ENCODE measurements at places on chromosomes 3 and 15.
A peak's percentile ranks its signal among the peaks of the same experiment; 100 is the strongest.

GRCh38 chr15:100125401-100126191 is 216.2 kb downstream of the ADAMTS17 start:
- DNase-seq = no peak

DNA sequence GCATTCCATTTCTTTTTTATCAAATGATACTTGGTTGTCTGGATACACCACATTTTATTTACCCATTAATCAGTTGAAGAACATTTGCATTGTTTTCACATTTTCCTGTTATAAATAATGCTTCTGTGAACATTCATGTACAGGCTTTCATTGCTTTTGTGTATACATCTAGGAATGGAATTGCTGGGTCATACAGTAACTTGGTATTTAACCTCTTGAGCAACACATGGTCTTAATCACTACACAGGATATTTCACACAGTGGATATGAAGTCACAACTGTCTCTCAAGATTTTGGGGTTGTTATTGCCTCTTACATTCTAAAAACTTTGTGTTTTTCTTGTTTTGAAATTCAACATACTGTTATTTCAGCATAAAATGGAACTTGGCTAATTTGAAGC is 48.2 kb downstream of the C3orf85 start:
- no peak for DNase-seq

GRCh38 chr3:193023218-193023617 is 105.6 kb upstream of the MB21D2 start:
- no peak for DNase-seq

DNA sequence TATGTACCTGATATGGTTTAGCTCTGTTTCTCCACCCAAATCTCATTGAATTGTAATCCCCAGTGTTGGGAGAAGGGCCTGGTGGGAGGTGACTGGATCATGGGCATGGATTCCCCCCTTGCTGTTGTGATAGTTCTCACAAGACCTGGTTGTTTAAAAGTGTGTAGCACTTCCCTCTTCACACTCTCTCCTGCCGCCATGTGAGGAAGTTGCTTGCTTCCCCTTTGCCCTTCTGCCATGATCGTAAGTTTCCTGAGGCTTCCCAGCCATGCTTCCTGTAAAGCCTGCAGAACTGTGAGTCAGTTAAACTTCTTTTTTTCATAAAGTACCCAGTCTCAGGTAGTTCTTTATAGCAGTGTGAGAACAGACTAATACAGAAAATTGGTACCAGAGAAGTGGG is 93.1 kb downstream of the C3orf70 start:
- no peak for DNase-seq

DNA sequence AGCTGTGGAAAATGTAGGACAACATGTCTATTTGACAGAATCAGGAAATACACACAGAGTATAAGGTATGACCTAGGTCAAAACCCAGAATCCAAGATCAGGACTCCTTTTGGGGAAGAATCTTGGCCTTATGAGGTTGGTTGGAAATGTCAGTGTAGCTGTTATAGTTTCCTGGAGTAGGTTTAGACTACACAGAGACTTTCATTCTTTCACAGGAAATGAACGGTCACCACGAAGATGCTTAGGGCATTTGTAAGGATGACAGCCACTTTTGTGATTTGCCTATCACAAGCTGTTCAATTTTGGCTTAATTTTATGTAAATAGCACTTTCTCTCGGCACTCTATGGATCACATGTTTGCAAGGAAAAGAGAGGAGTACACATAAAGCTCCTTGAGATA is 18.6 kb upstream of the ZBTB20 start:
- no peak for DNase-seq

GRCh38 chr15:54014067-54014655 is 35.9 kb downstream of the UNC13C start:
- no peak for DNase-seq

- DNase-seq = no peak
Measured at GRCh38 chr3:94462931-94463330, 400.1 kb downstream of the NSUN3 start.

DNA sequence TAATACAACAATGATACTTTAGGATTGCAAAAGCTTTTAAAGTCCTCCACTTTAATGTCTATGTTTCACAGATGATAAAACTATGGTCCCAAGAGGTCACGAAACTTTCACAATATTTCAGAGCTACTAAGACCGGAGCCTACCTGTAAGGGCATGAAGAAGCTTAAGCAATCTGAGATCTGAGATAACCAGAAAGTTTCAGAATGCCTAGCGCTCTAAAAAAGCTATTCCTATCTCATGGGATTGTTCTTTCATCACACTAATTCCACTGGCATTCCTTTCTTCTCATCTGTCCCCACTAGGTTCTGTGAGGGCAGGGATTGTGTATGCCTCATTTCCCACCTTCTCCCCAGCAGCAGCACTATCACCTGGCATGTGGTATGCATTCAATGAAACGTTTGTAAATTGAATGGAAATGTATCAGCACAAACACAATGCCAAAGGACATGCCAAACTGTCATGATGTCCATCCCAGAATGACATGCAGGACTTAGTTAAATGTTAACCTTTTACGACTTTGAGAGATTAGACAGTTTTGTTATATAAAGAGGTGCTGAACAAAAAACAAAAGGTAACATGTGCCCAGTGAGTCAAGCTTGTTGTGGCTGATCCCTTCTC is 104.7 kb upstream of the NR2F2 start:
- no peak for DNase-seq

DNA sequence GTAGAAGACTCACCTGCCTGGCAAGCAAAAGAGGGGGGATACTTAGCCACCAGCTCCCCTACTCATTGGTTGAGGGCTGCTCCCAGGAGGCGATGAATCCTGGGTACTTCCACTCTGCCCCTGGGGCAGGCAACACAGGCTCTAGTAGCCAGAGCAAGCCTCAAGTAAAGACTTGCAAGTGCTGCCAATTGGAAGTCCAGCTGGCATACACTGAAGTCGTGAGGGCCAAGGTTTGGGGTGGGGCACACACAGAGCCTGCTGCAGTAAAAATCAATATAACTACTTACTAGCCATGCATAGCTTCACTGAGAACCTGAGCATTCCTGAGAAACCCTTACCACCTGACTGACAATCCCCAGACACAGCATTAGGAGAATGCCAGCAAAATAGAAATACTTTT is 123.0 kb upstream of the EIF1B start:
- DNase-seq = no peak

DNA sequence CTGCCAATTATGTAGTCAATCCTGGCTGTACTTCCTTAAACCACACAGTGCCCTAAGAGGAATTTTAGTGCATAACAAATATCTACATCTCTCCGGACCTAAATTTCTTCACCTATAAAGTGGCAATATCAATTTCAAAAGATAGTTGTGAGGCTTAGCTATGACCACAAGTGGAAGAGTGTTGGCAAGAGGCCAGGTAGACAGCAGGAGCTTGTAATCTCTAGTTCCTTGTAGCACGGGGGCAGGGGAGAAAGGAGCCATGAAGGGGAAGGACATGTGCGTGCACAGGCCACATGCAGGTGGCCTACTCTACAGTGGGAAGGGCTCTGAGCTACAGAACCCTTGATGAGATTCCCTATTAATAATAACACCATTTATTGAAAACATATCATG is 269.7 kb downstream of the ABHD5 start:
- no peak for DNase-seq

- no peak for DNase-seq
Measured at GRCh38 chr3:45917146-45917898, 25.9 kb upstream of the CXCR6 start.

- peak; percentile 46 for DNase-seq
Measured at GRCh38 chr3:16841904-16842271, 42.9 kb upstream of the PLCL2 start.

- no peak for DNase-seq
Measured at GRCh38 chr15:90955624-90956273, 1.1 kb downstream of the RCCD1 start.

- no peak for DNase-seq
Measured at GRCh38 chr3:62211675-62212429, 161.5 kb downstream of the FEZF2 start.

DNA sequence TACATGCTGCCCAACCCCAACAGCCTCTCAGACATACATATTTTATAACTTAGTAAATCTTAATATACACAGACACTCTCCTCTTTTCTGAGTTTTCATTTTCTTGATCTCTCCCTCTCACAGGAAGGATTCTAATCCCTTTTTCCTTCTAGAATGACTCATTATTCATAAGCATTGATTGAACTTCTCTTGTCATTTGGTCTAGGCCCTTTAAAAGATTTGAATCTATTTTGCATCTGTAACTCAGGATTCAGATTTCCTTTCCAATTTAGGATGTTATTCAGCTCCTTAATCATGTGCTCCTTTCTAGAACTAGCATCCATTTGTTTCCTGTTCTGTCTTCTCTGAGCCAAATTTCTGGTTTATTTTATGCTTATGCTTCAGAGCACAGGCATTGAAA is 624.5 kb upstream of the SGO1 start:
- no peak for DNase-seq

GRCh38 chr3:109731639-109732473 is 394.5 kb upstream of the DPPA4 start:
- peak; percentile 68 for DNase-seq

DNA sequence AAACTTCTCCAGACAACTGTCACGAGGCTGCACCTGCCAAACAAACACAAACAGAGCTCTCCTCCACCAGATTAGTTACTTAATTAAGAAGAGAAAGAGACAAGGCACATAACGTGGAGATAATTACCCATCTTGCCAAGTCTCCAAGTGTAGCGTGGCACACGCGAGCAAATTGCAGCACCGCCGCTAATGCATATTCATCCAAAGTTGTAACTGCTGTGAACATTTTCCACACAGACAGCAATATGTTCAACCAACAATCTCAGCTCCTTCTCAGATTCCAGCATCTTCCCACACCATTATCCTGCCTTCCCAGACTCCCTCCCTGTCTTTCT is 309.6 kb upstream of the TLE3 start:
- DNase-seq = no peak

DNA sequence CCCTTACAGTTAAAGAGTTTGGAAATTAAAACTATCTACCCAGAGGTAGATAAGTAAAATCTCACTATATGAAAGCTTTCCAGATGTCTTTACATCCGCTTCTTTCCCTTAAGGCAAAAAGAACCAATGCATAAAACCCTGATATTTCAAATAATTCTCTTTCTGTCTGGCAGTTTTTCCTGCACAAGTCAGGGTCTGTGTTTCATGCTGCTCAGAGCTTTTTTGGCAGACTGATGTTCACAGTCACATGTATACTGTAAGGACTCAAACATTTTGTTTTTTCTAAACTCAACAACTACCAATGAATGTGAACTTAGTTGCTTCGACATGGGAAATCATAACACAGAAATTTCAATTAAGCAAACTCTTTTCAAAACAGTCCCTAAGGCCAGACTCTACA is 988.4 kb downstream of the EPHA3 start:
- no peak for DNase-seq

- DNase-seq = no peak
Measured at GRCh38 chr3:144265542-144266100, 294.0 kb downstream of the DIPK2A start.

DNA sequence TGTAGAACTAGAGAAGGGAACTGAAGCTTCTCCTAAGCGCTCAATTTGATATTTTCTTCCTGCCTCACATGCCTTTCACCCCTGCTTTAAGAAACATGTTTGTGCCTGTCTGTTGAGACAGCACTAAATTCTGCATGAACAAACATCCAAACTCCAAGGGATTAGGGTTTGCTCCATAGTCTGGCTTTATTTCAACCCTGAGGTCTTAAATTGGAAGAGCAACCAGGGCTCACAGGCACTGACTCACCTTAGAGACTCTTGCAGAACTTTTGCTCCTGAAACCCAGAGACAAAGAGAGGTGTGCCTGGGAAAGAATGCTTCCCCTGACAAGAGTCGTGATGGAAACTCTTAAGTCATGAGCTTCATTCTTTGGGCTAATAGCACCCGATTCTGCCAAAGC is 393.9 kb upstream of the MCTP2 start:
- DNase-seq = no peak

DNA sequence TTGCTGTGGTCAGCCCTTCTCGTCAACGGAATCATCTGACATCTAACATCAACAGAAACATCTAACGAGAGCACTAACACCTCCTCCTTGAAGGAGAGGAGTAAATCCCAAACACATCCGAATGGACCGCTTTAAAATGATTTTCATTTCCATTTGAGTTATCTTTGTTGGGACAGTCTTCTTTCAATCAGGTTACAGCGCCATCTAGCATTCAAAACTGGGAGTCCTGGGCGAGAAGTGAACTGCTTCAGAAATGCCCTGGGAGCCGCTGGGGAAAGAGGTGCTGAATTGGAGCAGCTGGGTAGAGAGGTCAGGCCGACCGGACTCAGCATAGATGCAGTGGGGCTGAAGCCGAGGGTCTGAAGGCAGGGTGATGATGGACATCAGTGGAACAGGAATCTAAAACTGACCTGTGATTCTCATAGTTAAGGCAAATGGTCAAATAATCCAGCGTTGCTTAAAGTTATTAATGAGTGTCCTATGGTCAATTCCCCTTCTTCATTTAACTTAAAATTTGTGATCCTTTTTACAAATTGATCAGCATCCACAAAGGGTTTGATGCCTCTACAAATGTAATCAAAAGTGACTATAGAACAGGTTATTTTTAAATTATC is 170.0 kb upstream of the NDN start:
- DNase-seq = peak; percentile 22

DNA sequence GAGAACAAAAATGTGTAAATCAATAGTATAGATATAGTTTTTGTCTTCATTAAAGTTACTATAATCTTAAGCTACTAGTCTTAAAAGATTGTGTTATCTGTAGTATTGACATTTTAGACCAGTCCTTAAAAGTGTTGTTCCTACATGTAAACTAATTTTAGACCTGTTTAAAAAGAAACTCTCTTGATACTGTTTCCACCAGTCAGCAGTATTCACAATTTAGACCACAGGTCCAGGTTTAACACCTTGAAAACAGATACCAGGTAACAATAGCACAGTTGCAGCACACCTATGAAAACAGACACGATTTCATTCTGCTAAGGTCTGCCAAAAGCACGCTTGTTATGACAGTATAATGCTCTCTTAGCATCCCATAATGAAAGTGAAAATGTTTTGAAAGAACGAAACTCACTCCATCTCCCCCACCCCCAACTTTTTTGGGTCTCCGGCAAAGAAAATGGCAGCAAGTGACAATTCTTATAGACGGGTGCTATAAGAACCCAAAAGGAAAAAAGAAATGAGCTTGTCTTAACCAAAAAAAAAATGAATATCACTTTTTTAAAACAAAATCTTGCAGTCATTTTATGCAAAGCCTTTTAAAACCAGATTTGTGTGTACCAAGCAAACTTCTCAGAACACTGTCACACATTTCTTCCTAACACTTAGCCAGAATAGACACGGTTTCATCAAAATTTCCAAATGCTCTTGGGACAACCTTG is 1.6 kb downstream of the EIF4E3 start:
- peak; percentile 68 for DNase-seq

- peak; percentile 64 for DNase-seq
Measured at GRCh38 chr3:49411535-49411967, 225 bp downstream of the RHOA start.

GRCh38 chr15:90860450-90860849 is 7.9 kb upstream of the FURIN start:
- no peak for DNase-seq

GRCh38 chr3:185341616-185342458 is 21.1 kb upstream of the MAP3K13 start:
- DNase-seq = no peak
